ENCODE measurements at places on chromosomes 7 and 10. TPM values are rescaled to one million over a fixed set of nuclear protein-coding genes. Genes with fewer than 3 reads are reported as not detected.

DNA sequence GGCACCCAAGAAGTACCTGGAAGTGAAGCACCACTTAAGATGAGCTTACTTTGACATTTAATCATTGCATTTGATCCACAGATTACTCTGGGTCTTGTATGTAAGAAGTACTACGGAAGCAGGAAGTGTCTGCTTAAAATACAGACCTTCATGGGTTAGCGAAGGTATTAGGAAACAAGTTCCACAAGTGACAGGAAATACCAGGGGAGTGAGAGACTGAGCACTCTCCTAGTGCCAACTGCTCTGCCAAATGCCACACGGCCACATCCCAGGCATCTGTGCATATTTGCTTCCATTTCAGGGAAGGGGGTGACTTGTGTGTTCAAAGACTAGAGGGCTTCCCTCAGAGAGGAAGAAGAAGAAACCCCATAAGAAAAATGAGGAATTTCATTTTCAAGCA, 57.2 kb upstream of the ANK3 start:
- no peaks in the 10 kb centered on the region for H3K36me3 ChIP-seq
- no peak overlapping the region for H3K4me3 ChIP-seq
- peak overlapping the region; percentile 25 for H3K27ac ChIP-seq
- peaks cover 55% of the 10 kb centered on the region for H3K4me1 ChIP-seq
- DNase-seq, result no peak

- no peak for DNase-seq
- H3K4me3 ChIP-seq, result no peak overlapping the region
- no peak overlapping the region for H3K27ac ChIP-seq
- H3K27me3 ChIP-seq, result no peaks in the 10 kb centered on the region
- no peaks in the 10 kb centered on the region for H3K4me1 ChIP-seq
- H3K36me3 ChIP-seq, result no peaks in the 10 kb centered on the region
Observed at GRCh38 chr7:93836116-93836515, 54.4 kb downstream of the TFPI2 start.

GRCh38 chr10:111344804-111345203, 268.0 kb downstream of the ADRA2A start:
- no peak for DNase-seq
- no peak overlapping the region for H3K27ac ChIP-seq
- no peaks in the 10 kb centered on the region for H3K4me1 ChIP-seq
- H3K27me3 ChIP-seq, result peaks cover 3% of the 10 kb centered on the region
- no peaks in the 10 kb centered on the region for H3K36me3 ChIP-seq
- no peak overlapping the region for H3K4me3 ChIP-seq

DNA sequence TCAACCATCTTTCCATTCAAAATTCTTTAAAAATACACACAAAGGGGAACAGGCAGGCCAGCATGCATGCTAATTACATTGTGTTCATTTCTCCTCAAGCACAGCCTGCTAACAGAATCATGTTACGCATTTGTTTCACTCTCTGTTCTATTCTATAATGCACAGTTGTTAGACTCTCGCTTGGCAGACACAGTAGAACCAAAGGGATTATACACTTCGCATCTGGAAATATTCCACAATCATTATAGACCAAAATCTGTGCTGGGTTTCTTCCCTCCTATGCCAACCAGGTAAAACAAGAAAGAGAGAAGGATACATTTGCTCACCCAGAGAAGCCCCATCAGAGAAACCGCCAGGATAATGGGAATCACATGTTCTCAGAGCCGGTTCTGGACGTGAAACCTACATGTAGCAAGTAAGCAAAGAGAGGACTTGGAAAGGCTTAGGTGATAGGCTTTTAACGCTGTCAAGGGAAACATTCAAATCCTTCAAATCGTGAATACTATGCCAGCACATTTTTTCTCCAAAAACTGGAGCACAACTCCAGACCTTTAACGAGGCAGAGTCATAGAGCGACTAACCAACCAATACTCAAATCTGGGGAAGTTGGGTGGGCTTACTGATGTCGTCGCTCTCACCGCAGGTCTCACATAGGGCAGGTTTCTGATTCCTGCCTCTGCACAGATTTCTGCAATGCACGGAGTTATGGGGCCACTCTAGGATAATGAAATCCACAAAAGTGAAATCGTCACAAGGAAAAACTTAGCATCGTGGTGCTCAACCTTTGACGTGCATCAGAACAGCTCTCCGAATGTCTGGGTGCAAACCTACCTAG, 380.5 kb upstream of the AUTS2 start:
- H3K27ac ChIP-seq, result no peak overlapping the region
- no peak for DNase-seq
- H3K27me3 ChIP-seq, result no peaks in the 10 kb centered on the region
- H3K4me1 ChIP-seq, result no peaks in the 10 kb centered on the region

- peak overlapping the region; percentile 62 for H3K27ac ChIP-seq
- H3K4me1 ChIP-seq, result peaks cover 15% of the 10 kb centered on the region
- H3K27me3 ChIP-seq, result no peaks in the 10 kb centered on the region
- DNase-seq, result peak; percentile 25
Observed at GRCh38 chr7:55325371-55325792, 39.8 kb upstream of the LANCL2 start.

DNA sequence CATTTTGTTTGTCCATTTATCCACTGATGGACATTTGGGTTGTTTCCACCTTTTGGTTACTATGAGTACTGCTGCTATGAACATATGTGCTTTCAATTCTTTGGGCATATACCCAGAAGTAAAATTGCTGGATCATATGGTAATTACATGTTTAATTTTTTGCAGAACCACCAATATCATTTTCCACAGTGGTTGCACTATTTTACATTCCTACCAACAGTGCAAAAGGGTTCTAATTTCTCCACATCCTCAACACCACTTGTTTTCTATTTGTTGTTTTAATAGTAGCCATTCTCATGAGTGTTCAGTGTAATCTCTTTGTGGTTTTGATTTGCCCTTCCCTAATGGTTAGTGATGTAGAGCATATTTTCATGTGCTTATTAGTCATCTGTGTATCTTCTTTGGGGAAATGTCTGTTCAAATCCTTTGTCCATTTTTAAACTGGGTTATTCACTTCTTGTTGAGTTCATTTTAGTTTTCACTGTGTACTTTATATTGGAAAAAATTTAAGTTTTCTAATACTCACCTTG, 101.9 kb downstream of the HIBADH start:
- no peaks in the 10 kb centered on the region for H3K27me3 ChIP-seq
- no peak for DNase-seq
- H3K36me3 ChIP-seq, result no peaks in the 10 kb centered on the region

The CD36 gene
- 261 TPM for total RNA-seq

The ADIRF gene
- 703 TPM for total RNA-seq

GRCh38 chr10:3194871-3195270, 22.3 kb upstream of the PITRM1 start:
- H3K4me1 ChIP-seq, result peaks cover 26% of the 10 kb centered on the region
- H3K27me3 ChIP-seq, result no peaks in the 10 kb centered on the region
- no peaks in the 10 kb centered on the region for H3K36me3 ChIP-seq

Data from tibial nerve (tissue), 4 donors.